ENCODE measurements at places on chromosomes 11 and 22.

- peak; percentile 85 for DNase-seq
These were observed 23.3 kb downstream of the P4HA3 start for GRCh38 chr11:74288161-74288560.

- no peak for DNase-seq
These were observed 16.4 kb upstream of the MMP7 start for GRCh38 chr11:102546923-102547471.

DNA sequence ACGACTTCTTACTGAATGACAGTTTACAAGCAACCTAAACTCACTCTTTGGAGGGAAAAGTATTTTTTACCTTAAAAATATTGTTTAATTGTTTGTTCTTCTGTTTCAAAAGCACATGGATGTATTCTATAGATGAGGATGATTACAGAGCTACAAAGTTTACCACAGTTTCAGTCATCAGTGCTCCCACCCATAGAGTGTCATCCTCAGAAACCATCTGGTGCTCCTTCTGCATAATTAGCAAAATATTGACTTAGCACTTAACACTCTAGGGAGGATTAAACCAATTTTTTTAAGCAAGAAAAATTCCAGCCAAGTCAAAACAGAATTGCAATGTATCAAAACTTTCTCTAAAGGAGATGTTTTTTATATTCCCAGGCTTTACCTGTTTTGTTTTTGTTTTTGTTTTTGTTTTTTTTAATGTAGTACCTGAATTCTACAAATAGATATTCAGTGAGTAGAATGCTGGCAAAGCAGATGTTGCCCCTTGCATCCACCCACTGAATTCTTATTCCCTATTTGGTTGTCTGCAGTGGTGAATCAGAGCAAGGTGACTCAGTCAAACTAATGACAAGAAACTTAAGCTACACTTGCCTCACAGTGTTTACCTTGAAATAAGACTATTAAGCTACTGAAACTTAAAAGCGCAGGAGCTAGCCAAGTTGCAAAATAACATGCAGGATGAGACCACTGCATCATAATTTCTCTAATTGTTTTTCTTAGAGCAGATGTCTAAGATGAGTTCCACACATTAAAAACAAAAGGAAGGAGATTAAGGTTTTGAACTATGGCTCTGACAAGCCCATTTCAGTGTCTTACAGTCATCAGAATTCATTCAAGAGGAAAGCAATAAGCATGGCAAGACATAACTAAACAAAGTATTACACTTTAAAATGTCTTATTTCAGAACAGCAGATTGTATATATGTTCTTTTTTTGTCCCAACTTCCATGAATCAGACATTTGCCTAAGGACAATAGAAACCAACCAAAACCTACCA lies 155.1 kb upstream of the SOX6 start:
- peak; percentile 81 for DNase-seq

- DNase-seq = no peak
These were observed 9.4 kb downstream of the IGSF9B start for GRCh38 chr11:133947321-133947756.

DNA sequence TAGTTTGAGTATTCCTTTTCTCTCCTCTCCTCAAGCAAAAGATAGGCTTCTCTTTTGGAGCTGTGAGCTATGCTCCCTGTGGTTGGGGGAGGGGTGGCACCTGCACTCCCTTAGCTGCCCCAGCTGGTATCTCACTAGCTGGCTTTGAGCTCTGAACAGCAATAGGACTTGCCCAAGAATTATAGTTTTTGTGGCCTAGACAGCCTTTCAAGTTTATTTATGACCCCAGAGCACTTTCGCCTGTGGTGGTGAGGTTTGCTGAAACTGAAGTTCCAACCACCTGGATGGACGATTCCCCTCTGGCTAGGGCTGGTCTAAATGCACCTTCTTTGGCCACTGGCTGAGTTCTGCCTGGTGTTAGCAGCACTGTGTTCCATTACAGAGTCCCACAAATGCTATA lies 37.1 kb upstream of the SLC37A2 start:
- DNase-seq = no peak

DNA sequence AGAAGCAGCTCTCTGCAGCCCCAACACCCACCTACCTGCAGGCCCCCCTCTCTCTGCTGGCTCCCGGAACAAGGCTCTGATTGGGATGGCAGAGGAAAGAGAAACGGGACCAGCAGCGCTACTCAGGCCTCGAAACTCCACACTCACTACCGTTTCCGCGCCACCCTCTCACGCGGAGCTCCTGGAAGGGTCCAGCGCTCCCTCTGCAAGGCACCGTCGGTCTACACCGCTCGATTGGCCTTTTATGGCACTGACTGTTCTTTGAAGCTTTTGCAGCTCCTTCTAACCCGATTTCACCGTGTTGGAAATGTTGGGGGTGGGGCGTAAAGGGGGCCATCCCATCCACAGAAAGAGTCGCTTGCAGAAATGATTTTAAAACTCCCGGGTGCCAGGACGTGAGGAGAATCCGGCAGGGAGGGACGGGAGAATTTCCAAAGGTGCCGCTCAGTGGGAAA lies 323 bp upstream of the PANX1 start:
- DNase-seq = no peak

DNA sequence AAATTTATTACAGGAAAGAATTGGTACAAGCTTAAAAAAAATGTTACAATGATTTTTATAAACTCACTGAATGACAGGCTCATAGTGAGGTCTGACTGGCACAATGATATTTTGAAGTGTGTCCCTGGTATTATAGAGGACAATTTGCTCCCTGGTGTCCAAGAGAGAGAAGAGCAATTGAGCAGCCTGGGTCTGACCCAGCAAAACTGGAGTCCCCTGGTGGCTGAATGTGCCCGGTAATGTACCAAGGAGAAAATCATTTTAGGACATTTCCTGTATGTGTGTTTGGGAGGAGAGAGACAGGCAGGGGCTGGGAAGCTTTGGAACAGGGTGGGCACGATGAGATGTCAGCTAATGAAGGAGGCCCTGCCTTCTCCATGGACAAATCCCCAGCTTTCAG lies 125.3 kb downstream of the APOL5 start:
- DNase-seq = no peak

- no peak for DNase-seq
These were observed 10.3 kb upstream of the FADD start for GRCh38 chr11:70192666-70193410.

DNA sequence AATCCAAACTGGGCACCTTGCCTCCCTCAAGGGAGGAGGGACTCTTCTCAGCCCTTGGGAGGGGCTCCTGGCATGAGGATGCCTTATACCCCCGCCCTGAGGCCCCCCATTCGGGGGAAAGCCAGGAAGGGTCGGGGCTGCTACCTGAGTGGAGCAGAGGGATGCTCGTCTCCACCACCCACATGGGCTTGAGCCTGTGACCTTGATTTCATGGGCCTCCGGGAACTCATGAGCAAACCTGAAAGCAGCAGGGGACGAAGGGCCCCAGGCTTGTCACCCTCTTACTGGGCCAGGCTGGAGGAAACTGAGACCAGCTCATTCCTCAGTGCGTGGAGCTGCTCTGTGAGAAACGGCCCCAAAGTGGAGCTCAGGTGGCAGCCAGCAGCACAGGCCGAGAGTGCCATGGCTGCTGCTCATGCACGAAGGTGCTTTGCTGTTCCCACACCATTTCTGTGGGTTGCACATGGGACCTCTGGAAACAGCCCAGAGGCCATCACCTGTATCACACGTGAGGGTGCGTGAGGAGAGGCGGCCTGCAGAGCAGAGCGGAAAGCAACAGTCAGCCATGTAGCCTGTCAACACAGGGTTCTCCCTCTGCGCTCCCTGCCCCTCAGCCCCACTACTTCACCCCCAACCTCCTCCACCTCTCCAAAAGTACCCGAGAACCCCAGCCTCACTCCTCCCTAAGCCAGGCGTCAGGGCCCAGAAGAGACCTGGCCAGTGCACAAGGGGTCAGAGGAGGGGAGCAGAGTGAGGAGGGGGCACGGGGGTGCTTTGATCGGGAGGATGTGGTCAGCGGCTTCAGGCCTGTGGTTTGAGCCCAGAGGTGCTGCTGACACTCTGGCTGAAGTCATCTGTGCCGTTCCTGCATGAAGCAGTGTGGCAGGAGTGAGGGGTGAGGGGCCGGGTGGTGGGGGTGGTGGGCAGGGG lies 14.1 kb upstream of the IL2RB start:
- no peak for DNase-seq

- no peak for DNase-seq
These were observed 12.8 kb downstream of the ARAP1 start for GRCh38 chr11:72739240-72740059.
